ENCODE measurements at places on chromosomes 4 and X.

DNA sequence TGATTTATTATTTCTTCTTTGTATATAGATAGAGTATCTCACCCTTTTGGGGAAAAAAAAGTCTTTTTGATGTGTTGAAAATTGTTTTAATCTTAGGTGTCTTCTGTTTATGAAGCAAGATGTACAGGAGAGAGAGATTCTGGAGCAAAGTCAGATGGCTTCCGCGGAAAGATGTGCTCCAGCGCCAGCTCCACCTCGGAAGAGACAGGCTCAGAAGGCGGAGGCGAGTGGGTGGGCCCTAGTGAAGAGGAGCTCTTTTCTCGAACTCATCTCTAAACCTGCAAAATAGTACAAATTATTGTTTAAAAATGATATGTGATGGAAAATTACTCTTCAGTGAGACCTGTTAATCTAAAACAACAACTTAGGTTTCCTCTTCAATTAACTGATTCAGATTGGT is 28.9 kb upstream of the TBC1D14 start:
- no peak for DNase-seq

DNA sequence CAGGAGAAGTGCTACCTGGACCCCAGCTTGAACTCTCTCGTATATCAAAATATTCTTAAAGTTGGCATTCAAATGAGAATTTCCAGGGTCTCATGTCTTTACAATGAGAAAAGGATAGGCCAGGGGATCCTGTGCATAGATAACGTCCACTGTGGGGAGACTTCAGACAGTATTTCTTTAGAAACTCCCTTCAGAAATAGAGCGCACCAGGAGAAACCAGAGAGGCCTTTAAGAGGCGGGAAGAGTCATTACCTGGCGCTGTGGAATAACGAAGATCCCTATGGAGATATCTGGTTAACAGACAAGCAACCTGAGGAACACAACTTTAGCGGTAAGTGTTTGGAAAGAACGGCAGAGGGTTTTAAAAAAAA is 600 bp downstream of the RADX start:
- DNase-seq: no peak

DNA sequence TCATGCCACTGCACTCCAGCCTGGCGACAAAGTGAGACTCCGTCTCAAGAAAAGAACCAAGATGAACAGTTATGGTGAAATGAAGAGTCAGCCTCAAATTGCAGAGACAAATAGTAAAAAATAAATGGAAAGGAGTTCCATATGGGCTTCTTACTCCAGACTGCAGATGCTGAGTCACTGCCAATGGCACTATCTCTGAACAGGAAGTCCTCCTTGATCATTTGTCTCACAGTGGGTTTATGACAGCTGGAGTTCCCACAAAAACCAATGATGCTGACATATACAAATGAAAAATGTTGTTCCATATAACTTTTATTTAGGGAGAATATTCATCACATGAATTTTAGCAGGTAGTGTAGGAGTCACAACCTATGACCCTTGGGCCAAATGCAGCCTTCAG is 631.6 kb downstream of the PCDH18 start:
- no peak for DNase-seq

- no peak for DNase-seq
Observed at GRCh38 chr4:124974152-124974551, 261.6 kb upstream of the ANKRD50 start.

- DNase-seq: no peak
Observed at GRCh38 chr4:26130841-26131432, 189.9 kb upstream of the RBPJ start.
